ENCODE measurements at places on chromosomes 5 and 9.
A peak's percentile ranks its signal among the peaks of the same experiment; 100 is the strongest.

DNA sequence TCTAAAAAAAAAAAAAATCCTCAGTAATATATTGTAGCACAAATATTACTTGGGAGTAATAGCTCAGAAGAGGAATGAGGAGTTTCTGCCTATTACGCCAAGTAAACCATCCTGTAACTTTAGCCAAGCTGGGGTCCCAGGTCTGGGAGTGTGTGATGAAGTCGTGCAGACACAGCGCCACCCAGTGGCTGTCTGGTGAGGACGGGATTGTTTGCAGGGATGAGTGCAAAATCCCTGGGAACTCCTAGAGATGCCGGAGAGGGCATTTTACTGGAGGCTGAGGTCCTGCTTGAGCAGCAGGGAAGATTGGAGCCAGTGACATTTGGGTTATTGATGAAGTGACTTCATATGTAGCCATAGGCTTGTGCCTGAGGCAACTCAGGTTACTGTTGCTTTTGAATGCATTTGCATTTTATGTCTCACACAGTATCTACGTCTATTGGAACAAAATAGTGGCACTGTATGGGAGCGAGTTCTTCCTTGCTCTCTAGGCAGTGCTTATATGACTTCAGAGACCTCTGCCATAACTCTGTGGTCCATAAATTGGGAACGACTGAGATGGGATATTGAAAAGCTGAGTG is 72.8 kb downstream of the PSAT1 start:
- peak; percentile 46 for DNase-seq

- DNase-seq, result no peak
Observed at GRCh38 chr9:70479880-70480291, 65.4 kb upstream of the KLF9 start.

DNA sequence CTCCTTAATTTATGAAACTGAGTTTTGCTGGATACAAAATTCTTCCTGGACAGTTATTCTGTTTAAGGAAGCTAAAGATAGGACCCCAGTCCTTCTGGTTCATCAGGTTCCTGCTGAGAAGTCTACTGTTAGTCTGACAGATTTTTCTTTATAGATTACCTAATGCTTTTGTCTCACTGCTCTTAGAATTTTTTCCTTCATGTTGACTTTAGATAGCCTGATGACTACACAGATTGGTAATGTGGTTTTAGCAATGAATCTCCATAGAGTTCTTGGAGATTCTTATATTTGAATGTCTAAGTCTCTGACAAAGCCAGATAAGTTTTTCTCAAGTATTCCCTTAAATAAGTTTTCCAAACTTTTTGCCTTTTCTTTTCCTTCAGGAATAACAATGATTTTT is 419.7 kb downstream of the CDH10 start:
- DNase-seq, result no peak

- no peak for DNase-seq
Observed at GRCh38 chr5:154371687-154372086, 74.1 kb upstream of the SAP30L start.

- no peak for DNase-seq
Observed at GRCh38 chr5:132090107-132090506, 16.5 kb downstream of the CSF2 start.

DNA sequence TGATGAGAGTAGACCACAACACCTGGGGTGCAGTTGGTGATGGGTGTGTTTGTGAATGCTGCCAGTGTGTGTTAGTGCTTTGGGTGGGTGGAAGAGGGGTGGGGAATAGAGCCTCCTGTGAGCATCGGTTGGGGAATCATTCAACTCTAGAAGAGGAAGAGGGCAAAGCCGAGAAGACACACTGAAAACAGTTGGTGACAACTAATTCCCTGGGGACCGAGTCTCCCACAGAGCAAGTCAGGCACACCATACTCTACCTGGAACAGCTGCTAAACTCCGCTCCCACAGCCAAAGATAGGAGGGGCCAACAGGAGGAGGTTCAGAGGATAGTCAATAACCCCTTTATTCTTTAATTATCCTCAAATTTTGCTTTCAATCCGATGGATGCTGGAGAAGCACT is 1.6 kb upstream of the ARHGEF39 start:
- no peak for DNase-seq

DNA sequence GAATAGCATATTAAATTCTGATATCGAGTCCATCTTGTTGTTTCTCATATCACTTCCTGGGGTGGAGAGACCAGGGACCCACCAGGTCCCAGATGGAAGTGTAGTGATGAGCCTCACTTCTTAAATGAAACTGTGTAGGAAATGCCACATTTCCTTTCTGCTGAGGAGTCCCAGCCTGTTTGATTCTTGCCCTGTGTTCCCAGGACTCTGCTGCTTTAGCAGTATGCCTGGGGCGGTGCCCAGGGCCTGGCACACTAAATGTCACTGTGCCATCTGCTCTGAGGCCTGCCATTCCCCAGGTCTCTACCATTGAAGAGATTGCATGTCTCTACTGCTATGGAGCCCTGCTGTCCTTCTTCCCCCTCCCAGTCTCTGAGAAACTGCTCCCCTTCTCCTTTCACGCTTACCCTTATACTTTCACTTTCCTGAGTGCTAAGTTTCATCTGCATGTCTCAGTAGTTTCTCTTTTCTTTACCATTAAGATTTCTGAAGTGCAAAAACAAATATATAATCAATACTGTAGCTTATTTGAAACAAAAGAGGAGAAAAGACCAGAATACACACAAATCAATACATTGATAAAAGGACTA is 260.4 kb downstream of the GABRB2 start:
- no peak for DNase-seq

- no peak for DNase-seq
Observed at GRCh38 chr9:130765137-130766020, 69.7 kb upstream of the ABL1 start.

DNA sequence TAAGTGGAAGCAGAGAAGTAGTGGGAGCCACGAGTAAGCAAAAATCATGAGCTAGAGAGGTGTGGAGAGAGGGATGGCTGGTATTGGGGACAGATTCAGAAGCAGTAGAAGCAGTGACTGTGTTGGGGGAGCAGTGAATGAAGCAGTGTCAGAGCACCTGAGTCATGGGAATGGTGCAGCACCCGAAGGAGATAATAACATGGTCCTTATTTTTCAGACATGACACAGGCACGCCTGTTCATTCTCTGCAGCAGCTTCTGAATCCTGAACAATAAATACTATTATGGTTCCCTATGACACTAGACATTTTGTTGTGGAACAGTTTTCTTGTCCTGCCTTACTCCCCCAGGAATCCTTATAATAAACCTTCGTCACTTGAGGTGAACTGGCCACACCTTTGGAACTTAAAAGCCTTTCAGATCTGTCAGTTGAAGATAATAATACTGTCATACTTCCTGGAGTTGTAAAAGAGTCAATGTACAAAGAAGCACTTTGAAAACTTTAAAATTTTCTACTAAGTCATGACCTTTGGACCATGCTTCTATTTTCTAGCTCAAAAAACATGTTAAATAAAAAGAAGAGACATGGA is 7.0 kb upstream of the RASA1 start:
- no peak for DNase-seq

GRCh38 chr9:93786204-93786603 is 169.0 kb downstream of the BARX1 start:
- DNase-seq, result no peak

GRCh38 chr9:77743386-77743785 is 95.3 kb upstream of the GNA14 start:
- no peak for DNase-seq

DNA sequence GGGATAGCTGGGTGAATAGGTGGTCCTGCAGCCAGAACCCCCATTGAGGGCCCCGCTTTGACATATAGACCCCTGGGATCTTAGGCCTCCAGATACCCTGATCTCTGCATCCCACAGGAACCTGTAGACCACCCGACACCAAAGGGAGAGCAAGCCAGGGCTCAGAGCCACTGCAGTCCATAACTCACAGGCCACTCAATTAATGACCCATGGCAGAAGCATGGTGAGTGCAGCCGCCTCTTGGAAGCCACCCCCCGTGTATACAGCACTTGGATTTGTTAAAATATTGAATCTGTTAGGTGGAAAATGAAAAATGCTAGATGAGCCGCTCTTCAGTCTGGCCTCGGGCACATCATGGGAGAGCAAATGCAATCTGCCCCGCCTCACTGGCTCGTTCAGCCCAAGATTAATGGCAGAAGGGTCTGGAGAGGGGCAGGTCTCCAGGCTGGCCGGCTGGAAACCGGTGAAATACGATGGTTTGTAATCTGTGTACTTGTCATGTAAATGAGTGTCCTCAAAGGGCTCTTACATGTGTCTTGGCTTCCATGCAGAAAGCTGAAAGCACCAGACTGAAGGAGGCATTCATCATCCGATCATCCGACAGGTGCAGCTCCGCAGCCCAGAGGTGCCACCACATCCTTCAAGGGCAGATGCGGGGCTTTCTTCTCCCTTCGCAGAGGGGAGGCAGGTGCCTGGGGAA is 111.3 kb downstream of the OLFM1 start:
- no peak for DNase-seq

DNA sequence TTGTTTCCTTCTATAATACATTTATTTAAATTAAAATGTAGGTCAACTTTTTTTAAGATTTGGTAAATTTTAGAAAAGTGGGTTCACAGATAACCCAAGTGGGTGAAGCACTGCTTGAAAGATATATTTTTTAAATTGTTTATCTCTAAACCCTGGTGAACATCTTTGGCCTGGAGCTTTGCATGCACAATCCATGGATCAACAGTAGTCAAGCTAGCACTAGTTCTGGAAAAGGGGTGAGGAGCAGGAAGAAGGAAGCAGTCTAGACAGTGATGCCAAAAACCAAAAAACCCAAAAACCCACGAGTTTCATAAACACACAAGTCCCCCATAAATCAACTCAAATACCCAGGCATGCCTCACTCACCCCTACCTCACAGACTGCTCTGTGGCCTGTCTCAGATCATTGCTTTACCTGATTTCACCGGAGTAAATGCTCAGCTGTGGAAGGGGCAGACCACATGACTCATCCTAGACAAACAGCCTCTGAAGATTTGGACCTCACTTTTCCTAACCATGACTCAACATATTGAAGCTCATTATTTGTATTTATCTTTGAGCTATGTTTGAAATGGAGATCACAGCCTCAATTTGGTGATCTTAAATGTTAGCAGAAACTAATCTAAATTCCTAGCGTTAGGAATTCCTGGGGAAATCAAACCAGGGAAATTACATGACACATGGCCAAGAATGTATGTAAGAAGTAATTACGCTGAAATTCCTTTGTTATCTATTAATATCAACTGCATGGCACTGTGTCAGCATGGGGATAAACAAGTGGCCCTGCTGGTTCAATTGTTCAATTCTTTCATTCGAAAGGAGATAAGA is 149.6 kb downstream of the ZNF608 start:
- DNase-seq, result no peak

DNA sequence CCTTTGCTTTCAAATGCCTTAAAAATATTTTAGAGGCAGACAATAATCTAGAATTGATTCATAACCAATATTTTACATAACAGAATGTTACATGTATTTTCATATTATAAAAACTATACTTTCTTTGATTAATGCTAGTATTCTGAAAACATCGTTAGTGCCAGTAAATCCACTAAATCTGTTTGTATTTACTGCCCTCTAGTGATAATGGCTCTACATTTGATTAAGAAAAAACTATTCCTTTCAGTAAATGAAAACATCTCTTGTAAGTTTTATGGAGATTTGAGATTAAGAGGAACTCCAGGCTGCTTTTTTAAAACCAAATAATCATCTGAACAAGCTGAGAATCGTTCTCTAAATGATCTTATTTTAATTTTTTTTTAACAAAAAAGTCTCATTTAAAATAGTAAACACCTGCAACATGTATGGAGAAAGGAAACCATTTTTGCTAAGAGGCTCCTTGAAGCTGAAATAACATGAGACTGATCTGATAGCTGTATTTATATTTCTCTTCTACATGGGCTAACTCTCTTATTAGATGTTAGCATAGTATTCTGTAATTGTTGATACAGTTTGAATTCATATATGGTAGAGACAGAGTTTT is 424.7 kb downstream of the RAB3C start:
- peak; percentile 44 for DNase-seq

GRCh38 chr5:55258339-55258738 is 24.9 kb upstream of the CCNO start:
- no peak for DNase-seq

- DNase-seq, result no peak
Observed at GRCh38 chr9:34158362-34158869, 20.4 kb upstream of the UBAP1 start.

DNA sequence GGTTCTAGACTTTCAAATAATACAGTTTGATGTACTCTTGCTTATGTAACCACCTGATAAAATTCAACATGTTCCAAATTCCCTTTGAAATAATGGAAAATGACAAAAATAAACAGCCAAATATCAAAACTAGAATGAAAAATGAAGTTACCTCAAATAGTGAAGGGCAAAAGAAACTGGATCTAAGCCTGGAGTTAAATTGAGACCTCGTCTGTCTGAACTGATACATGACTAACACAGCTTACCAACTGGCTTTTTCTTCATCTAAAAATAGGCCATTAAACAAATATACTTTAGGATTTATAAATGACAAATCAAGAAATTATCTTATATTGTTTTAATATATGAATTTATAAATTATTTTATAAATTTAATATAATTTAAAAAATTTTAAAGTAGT is 12.1 kb upstream of the CAAP1 start:
- no peak for DNase-seq

DNA sequence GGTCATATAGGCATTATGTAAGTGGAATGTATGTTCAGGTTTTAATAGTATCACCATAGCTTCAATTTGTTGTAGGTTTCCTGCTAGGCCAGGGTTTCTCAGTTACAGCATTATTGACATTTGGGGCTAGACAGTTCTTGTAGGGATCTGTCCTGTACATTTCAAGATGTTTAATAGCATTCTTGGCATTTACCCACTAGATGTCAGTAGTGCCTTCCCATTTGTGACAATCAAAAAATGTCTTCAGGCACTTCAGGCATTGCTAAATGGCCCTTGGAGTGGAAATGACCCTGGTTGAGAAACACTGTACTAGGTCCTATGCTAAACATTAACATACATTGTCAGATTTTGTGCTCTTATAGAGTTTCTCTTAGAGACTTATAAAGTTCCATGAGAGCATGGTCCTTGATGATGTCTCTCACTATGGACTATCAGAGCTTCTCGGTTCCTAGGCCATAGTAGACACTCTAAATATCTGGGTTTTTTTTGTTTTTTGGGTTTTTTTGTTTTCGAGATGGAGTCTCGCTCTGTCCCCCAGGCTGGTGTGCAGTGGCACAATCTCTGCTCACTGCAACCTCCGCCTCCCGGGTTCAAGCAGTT is 1.4 kb downstream of the KIF20A start:
- DNase-seq, result no peak

DNA sequence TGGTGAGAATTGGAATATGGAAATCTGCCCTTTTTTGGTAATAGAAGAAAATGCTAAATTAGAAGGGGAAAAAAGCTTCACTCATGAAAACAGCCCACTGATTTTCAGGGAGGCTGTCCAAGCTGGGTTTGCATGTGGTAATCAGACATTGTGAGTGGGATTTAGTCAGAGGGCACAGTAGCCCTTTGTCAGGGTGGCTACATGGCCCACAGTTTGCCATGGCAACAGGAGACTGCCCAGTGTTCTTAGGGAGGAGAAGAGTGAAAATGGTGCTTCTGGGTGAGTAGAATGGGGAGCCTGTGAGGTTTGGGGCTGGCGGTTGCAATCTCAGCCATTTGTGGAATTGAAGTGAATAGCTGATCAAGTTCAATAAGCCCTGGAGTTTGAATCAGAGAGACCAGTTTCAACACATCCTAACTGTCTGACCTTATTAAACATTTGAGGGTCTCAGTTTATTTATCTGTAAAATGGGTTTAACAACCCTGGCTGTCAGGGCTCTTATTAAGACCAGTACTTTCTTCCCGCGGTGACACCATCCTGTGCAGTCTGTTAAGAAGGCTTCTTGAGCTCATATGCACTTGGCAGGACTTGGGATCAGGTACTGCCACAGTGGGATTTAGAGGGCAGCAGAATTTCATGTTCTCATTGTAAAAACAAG is 107.6 kb upstream of the TNC start:
- DNase-seq, result no peak
